ENCODE measurements at places on chromosomes 2 and 18.
A peak's percentile ranks its signal among the peaks of the same experiment; 100 is the strongest.

- no peak for DNase-seq
Measured at GRCh38 chr2:205361272-205361671, 321.0 kb upstream of the NRP2 start.

- no peak for DNase-seq
Measured at GRCh38 chr2:10437806-10438205, 10.3 kb downstream of the ODC1 start.

- peak; percentile 97 for DNase-seq
Measured at GRCh38 chr2:36708041-36708741, 11.7 kb downstream of the VIT start.

GRCh38 chr2:24495451-24495850 is 4.4 kb downstream of the NCOA1 start:
- no peak for DNase-seq

DNA sequence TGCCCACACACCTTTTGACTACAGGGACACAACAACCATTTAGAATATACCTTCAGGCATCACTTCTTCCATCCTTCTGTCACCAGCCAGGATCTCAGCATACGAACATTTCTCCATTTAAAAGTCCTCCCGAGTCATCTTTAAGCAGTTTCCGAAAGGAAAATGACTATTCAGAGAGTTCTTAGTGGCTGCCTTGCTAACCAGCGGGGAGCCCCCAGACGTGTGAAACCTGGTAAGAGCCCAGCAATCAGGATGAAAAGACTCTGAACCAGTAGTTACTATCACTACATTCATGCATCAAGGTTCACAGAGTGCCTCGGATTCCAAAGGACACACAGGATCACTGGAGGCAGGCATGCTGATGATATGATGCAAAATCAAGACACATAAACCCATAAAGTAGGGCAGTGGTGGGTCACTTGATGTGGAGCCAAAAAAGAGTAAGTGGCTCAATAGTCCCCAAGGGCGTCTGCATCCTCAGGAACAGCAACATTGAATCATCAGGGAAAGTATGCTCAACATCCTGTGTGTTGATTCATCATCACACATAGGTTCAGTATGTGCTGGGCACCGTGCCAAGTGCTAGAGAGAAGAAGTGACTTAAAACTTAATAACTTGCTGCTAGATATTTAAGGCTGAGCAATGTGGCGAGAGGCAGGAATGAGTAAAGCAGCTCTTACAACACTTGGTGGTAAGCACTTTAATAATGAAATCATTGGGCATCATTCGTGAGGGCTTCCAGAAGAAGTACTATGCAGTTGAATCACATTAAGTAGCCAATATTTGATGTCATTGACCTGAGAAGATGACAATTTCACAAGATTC is 4.4 kb downstream of the CCL20 start:
- DNase-seq: peak; percentile 100

DNA sequence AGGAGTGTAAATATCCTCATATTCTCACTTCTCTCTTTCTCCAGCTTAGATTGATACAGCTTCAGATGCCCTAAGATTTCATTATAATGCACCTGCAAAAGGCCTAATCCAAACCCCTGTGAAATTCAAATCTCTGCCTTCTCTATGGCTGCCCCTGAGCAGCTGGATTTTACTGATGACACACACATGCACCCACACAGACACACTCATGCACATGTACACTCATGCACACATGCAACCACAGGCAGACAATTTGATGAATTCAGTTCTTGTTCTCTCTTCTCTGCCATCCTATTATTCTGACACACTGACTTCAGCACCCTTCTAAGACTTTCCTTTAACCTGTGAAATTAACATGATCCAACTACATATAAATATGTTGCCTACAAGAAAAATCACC is 563.2 kb downstream of the RNF144A start:
- DNase-seq: no peak

DNA sequence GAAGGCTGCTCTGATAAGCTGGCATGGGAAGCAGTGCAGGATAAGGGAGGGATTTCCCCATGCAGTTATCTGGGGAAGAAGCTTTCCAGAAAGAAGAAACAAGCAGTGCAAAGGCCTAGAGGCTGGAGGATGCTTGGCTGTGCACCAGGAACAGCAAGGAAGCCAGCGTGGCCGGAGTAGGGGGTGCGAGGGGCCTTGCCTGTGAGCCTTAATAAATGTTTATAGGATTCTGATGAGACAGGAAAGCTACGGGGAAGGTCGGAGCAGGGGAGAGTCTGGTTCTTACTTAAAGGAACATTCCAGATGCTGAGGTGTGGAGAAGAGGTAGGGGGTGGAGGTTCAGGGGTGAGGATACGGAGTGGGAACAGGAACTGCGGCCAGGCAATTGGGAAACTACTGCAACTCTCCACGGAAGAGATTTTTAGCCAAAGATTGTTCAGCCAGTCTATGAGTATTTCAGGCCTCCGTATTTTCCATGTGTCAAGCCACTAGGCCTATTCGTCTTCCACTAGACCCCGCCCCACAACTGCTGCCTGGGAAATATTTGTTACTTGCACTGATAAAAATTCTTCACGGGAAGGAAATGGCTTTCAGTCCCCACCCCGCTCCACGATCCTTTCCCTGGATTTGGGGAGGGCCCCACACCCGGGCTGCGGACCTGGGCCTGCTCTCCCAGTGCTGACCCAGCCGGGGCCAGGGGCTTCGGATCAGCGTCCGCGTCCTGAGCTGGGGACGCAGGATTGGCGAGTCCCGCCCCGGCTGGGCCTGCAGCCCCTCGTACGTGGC is 516 bp downstream of the EIF2AK2 start:
- peak; percentile 53 for DNase-seq

- peak; percentile 14 for DNase-seq
Measured at GRCh38 chr18:22609642-22610041, 191.9 kb upstream of the CTAGE1 start.

DNA sequence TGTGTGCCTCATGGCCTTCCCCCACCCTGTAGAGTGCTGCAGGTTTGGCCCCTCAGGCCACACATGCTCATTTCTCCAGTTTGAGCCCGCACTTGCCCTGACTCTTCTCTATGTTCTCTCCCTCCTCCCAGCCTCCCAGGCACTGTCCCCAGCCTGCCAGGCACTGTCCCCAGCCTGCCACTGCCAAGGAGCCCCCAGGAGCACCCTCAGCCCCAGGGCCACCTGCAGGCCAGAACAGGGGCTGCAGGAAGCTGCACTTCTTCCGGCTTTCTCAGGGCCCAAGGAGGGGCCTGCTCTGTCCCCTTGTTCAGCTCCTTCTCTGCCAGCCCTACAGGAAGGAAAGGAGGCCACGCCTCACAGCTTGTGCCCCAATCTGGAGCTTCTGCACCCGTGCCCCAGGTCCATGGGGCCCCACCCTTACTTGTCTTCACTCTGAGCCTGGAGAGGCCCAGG is 31.6 kb downstream of the CYP26B1 start:
- no peak for DNase-seq

- peak; percentile 90 for DNase-seq
Measured at GRCh38 chr18:48330016-48330991, 78.9 kb downstream of the ZBTB7C start.

- DNase-seq: no peak
Measured at GRCh38 chr2:208711598-208711997, 305.0 kb downstream of the PTH2R start.

- DNase-seq: no peak
Measured at GRCh38 chr18:71327850-71328249, 1039.0 kb downstream of the SOCS6 start.

DNA sequence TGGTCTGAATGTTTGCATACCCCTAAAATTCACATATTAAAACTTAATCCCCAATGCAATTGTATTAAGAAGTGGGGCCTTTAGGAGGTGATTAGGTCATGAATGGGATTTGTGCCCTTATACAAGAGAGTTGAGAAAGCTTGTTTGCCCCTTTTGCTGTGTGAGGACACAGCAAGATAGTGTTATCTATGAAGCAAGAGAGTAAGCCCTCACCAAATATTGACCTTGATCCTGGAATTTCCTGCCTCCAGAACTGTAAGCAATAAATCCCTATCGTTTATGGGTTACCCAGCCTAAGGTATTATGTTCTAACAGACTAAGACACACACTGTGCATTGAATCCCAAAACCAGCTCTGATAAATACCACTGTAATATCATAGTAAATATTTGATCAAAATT is 32.2 kb downstream of the NR4A2 start:
- no peak for DNase-seq

DNA sequence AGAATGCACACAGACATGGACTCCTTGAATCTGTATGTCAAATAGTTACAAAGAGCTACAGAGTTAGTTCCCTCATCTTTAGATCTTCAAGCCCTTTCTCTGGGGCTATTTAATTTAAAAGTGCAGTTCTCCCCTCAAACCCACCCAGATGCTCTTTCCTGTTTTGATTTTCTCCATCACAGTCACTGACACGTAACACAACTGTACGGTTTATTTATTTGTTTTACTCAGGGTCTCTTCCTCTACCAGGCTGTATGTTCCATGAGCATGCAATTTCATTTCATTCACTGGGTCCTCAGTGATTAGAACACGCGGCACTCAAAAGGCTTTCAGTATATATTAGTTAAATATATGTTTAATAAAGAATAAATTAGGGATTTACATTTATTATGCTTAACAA is 94.7 kb downstream of the DOCK10 start:
- DNase-seq: no peak

DNA sequence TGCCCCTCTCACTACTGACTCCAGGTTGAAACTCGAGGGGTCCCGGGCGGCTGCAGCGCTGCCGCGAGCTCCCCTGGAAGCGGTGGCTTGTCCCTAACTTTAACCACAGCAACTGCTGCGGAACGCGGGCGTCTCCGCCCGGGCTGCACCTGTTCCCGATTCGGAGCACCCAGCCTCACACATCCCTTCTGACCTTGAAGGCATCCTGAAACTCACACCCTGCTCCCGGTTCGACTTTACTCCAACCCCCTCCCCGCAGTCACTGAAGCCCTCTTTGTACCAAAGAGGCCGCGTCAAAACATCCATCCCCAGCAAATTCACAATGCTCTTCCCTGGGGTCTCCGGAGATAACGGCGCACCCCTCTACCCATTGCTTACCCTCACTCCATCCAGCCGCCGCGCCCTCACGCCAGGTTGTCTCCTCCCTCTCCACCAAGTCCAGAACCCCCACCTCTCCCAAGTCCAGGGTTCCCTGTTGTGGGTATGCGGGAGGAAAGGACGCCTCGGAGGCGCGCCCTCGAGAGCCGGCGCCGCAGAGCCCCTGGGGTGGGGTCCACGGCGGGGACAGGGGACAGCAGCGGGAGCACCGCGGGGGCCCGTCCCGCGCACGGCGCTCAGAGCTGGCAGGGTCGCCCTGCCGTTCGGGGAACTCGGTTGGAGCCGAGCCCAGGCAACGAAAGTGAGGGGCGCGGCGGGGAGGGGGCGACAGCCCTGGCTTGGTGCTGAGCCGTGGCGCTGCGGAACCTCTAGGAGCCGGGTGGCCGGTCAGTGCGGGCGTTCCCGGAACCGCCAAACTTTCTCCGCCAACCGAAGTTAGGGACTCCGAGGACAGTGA is 934 bp downstream of the MYO5B start:
- no peak for DNase-seq

- no peak for DNase-seq
Measured at GRCh38 chr2:69709290-69709689, 32.6 kb upstream of the ANXA4 start.

DNA sequence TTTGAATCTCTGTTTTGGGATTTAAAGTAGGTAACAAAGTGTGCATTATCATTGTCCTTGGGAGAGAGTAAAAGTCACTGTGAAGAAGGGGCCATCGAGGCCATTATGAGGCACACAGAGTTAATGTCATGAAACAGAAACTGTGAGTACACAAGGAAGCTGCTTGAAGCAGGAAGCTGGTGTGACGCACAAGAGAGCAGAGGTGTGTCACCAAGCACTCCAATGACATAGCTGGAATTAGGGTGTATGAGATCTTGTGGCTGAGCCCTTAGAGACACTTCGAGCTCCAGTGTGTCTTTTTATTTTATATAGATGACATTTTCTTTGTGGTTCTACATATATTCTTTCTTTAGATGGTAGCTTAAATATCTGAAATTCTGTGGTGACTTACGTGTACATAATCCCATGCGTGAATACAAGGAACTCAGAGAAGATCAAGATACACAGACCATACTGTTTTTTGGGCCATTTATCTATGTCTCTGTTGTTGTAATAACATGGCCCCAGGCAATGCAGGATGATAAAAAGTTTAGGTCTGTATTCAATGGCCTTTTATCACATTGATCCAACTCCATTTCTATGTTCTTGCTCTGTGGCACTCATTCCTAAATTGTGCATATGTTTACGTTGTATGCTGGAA is 164.7 kb upstream of the FAM98A start:
- no peak for DNase-seq

DNA sequence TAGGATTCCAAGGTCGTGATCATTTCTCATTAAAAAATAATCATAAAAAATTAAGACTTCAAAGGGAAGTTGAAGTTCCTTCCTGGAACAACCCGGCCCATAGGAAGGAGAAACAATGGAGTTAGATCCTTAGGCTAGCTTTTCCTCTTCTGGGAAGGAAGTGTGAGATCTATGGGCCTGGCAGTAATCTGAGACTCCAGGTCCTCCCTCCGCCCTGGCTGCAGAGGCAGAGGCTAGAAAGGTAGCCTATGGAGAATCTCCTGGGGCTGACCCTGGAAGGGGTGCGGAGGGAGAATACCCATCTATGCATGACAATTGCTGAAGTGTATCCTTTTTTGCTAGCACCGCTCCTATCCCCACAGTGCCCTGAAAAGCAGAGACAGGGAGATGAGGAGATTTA is 37.9 kb downstream of the TRIB2 start:
- no peak for DNase-seq

DNA sequence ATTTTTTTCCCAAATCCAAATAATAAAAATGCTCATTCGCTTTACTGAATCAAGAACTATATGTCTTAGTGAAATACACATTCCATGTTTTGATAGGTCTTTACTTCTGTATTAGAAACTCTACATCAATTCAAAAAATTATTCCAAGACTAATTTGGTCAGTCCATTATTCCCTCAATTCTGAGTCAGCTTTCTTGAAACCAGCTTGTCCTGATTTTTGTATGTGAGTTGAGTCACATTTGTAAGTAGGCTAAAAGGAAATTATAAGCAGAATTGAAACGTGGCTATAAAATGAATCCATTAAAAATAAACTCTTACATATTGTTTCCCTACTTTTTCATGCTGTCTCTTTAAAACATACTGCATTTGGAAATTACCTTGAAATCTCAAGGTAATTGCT is 113.0 kb downstream of the DNER start:
- no peak for DNase-seq

- no peak for DNase-seq
Measured at GRCh38 chr2:153354377-153354776, 124.2 kb downstream of the RPRM start.

- no peak for DNase-seq
Measured at GRCh38 chr2:240640939-240641338, 15.7 kb downstream of the GPR35 start.

- DNase-seq: no peak
Measured at GRCh38 chr2:7017671-7018281, 100.6 kb downstream of the RNF144A start.

- DNase-seq: no peak
Measured at GRCh38 chr2:46145017-46145416, 152.2 kb upstream of the EPAS1 start.
